ENCODE measurements at places on chromosomes 11 and 22.

GRCh38 chr11:73171436-73172161 is 29.5 kb upstream of the FCHSD2 start:
- no peak overlapping the region for H3K4me3 ChIP-seq
- DNase-seq, result no peak
- H3K27me3 ChIP-seq, result no peaks in the 10 kb centered on the region
- peaks cover 9% of the 10 kb centered on the region for H3K4me1 ChIP-seq
- H3K36me3 ChIP-seq, result no peaks in the 10 kb centered on the region

DNA sequence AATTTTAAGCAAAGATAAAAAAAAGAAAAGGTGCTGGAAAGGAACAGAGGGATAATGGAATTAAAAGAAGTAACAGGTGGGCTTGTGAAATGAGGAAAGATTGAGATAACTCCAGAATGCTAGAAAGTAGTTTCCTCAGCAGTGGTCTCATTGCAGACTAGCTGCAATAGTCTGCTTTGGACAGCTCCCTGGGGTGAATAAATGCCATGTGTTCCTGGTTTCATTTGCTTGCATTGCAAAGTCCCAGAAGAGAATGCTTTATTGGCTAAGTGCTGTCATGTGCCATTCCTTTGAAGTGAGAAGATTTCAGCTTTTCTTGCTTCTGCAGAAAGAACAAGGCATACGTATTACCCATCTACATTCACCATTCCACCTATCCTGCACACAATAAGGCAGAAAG is 478.8 kb upstream of the RAG2 start:
- H3K27ac ChIP-seq, result no peak overlapping the region
- H3K36me3 ChIP-seq, result no peaks in the 10 kb centered on the region
- no peaks in the 10 kb centered on the region for H3K27me3 ChIP-seq
- H3K4me3 ChIP-seq, result no peak overlapping the region

GRCh38 chr11:61632096-61632495 is 48.1 kb upstream of the DAGLA start:
- no peaks in the 10 kb centered on the region for H3K36me3 ChIP-seq
- peaks cover 5% of the 10 kb centered on the region for H3K4me1 ChIP-seq
- H3K4me3 ChIP-seq, result no peak overlapping the region
- no peak for DNase-seq
- H3K27me3 ChIP-seq, result no peaks in the 10 kb centered on the region

- H3K27me3 ChIP-seq, result no peaks in the 10 kb centered on the region
- H3K4me3 ChIP-seq, result no peak overlapping the region
- H3K4me1 ChIP-seq, result peaks cover 46% of the 10 kb centered on the region
- no peak for DNase-seq
- H3K36me3 ChIP-seq, result no peaks in the 10 kb centered on the region
- no peak overlapping the region for H3K27ac ChIP-seq
These were observed 20.2 kb upstream of the CHKA start for GRCh38 chr11:68141246-68142027.

DNA sequence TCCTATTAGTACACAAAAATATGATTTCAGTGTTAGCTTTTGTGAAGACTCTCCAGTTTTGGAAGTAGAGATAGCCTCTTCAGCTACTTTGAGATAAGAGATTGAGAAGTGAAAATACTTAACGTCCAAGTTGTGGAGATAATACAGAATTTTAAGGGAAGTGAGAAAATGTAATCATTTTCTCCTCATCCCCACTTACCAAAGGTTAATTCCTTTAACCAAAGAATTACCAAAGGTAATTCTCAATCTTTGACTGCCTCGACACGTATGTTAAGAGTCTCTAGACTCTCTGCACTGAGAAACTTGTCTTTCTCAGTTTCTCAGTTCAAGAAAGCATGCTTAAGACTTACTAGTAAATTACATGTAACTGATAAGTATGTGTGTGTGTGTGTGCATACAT is 15.3 kb downstream of the C11orf54 start:
- H3K4me1 ChIP-seq, result no peaks in the 10 kb centered on the region
- DNase-seq, result no peak
- H3K36me3 ChIP-seq, result peaks cover 7% of the 10 kb centered on the region

DNA sequence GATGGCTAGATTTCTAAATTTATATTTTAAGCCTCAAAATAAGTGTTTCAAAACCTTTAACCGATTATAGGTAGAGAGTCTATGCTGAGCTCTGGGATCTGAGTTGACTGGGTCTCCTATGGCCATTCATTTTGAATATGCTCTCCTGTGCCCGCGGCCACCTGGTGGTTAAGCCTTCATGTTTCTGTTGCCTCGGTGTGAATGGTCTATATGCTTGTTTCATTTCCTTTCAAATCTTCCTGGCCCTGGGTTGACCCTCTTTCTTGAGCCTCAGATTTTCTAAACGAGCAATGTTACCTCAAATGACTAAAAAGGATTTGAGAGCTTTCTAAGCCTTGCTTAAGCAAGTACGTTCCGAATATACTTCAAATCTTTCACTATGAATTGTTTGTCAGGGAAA is 789.4 kb upstream of the KIRREL3 start:
- H3K27ac ChIP-seq, result no peak overlapping the region
- no peak for DNase-seq
- no peaks in the 10 kb centered on the region for H3K27me3 ChIP-seq
- no peaks in the 10 kb centered on the region for H3K4me1 ChIP-seq
- H3K36me3 ChIP-seq, result no peaks in the 10 kb centered on the region

GRCh38 chr11:76313913-76314740 is 66.8 kb downstream of the THAP12 start:
- no peak overlapping the region for H3K4me3 ChIP-seq
- no peaks in the 10 kb centered on the region for H3K36me3 ChIP-seq
